ENCODE measurements at places on chromosomes 1 and 21. TPM values are rescaled to one million over a fixed set of nuclear protein-coding genes. Genes with fewer than 3 reads are reported as not detected.

Gene RNU1-2
- 3,598 TPM for total RNA-seq

Gene KCNK1
- total RNA-seq = not detected

Gene MAP1LC3C
- 0.49 TPM for total RNA-seq

Gene PTTG1IP
- 249 TPM for total RNA-seq

Gene ATP6V1G3
- not detected for total RNA-seq

DNA sequence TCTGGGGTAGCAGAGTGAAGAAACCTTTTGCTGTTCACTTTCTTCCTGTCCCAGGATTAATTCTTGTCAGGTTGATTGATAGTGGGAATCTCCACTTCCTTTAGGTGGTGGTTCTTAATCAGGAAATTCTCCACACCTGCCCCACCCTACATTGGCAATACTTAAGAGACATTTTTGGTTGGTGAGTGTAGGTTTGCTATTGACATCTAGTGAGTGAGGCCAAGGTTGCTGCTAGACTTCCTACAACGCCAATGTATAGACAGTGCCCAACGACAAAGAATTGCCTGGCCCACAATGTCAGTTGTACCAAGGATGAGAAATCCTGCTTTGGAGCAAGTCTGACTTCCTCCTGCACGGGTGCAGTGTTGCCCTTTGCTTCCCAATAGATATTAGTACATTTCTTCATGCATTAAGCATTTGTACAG is 38.5 kb downstream of the MAP3K7CL start:
- H3K36me3 ChIP-seq = no peaks in the 10 kb centered on the region
- no peak for DNase-seq
- H3K27ac ChIP-seq = no peak overlapping the region
- no peaks in the 10 kb centered on the region for H3K4me1 ChIP-seq
- H3K27me3 ChIP-seq = no peaks in the 10 kb centered on the region

GRCh38 chr1:218925777-218926176 is 247.9 kb upstream of the LYPLAL1 start:
- no peak overlapping the region for H3K4me3 ChIP-seq
- no peak for DNase-seq
- H3K27ac ChIP-seq = no peak overlapping the region
- H3K27me3 ChIP-seq = no peaks in the 10 kb centered on the region
- H3K4me1 ChIP-seq = no peaks in the 10 kb centered on the region

DNA sequence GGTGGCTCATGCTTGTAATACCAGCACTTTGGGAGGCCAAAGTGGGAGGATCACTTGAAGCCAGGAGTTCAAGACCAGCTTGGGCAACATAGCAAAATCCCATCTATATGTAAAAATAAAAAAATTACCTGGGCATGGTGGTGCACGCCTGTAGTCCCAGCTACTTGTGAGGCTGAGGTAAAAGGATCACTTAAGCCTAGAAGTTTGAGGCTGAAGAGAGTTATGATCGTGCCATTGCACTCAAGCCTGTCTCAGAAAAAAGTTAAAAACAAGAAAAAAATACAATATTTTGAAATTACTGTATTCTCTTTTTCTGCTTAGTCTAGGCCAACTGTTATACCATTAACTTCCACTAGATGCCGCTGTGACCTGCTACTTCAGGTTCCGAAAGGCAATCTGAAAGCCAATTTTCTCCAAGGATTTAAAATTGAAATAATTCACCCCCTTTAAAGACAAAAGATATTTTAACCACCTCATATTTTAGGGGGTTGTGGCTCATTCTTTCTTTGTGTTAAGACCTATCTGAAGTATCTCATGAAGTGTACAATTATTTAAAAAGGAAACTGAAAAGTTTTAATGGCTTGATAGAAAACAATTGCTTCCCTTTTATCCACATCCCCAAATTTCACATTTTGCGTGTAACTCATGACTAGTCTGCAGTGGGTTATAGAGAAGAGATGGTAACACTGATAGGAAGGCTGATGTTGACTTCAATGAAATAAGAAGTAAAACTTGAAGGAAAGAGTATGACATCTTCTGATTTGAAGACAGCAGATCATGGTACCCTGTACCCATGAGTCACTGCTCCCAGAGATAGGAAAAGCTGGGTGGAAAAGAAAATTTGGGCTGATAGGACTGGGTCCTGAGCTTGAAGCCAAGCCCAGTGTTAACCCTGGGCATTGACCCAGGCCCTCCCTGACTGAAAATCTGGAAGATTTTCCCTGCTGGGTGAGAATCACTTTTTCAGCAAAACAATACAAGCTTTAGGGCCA is 24.4 kb upstream of the CLDN14 start:
- DNase-seq = no peak
- peaks cover 4% of the 10 kb centered on the region for H3K36me3 ChIP-seq
- H3K4me1 ChIP-seq = no peaks in the 10 kb centered on the region
- no peak overlapping the region for H3K27ac ChIP-seq

GRCh38 chr1:3435666-3436065 is 18.8 kb upstream of the ARHGEF16 start:
- peaks cover 3% of the 10 kb centered on the region for H3K27me3 ChIP-seq
- H3K36me3 ChIP-seq = no peaks in the 10 kb centered on the region
- H3K4me3 ChIP-seq = no peak overlapping the region
- H3K4me1 ChIP-seq = peaks cover 7% of the 10 kb centered on the region
- no peak overlapping the region for H3K27ac ChIP-seq

- H3K36me3 ChIP-seq = no peaks in the 10 kb centered on the region
- H3K4me3 ChIP-seq = no peak overlapping the region
- H3K27me3 ChIP-seq = no peaks in the 10 kb centered on the region
- H3K4me1 ChIP-seq = no peaks in the 10 kb centered on the region
- no peak for DNase-seq
These were observed 19.5 kb upstream of the KRTAP11-1 start for GRCh38 chr21:30900881-30901280.

- no peaks in the 10 kb centered on the region for H3K27me3 ChIP-seq
- no peaks in the 10 kb centered on the region for H3K4me1 ChIP-seq
- H3K4me3 ChIP-seq = no peak overlapping the region
- peaks cover 4% of the 10 kb centered on the region for H3K36me3 ChIP-seq
These were observed 122.9 kb downstream of the EVI5 start for GRCh38 chr1:92662048-92662447.

DNA sequence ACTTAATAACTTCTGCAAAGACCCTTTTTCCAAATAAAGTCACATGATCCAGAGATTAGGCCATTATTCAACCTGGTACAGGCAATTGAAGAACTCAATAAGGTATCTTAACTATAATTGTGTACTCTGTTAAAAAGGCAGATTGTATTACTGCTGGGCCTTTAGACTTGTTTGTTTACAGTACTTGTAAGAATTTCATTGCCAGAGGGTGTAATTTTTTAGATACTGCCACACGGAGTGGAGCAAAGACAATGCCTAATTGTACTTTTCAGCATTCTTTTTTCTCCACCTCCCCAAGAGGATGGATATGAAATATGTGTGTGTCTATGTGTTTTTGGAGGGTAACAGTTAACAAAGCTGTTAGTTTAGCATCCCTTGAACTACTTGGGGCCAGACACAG is 47.5 kb downstream of the HUNK start:
- peaks cover 4% of the 10 kb centered on the region for H3K36me3 ChIP-seq
- H3K4me1 ChIP-seq = no peaks in the 10 kb centered on the region
- DNase-seq = no peak
- peaks cover 2% of the 10 kb centered on the region for H3K27me3 ChIP-seq
- H3K27ac ChIP-seq = no peak overlapping the region
- H3K4me3 ChIP-seq = no peak overlapping the region

DNA sequence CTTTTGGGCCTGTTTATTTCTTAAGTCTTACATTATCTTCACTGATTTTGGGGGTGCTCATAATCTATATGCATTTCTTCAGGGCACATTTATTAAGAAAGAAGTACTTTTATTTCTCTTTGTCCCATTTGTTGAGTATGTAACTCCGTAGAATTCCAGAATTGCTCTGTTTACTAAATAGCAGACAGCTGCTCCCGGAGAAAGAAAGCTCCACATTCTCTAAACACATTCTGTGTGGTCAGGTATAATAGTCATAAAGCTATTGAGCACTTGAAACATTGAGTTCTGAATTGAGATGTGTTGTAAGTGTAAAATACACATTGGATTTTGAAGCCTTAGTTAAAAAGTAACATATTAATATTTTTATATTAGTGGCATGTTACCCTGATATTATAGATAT is 206.5 kb downstream of the SPATA17 start:
- H3K4me3 ChIP-seq = no peak overlapping the region
- no peaks in the 10 kb centered on the region for H3K27me3 ChIP-seq
- DNase-seq = no peak
- H3K36me3 ChIP-seq = no peaks in the 10 kb centered on the region

DNA sequence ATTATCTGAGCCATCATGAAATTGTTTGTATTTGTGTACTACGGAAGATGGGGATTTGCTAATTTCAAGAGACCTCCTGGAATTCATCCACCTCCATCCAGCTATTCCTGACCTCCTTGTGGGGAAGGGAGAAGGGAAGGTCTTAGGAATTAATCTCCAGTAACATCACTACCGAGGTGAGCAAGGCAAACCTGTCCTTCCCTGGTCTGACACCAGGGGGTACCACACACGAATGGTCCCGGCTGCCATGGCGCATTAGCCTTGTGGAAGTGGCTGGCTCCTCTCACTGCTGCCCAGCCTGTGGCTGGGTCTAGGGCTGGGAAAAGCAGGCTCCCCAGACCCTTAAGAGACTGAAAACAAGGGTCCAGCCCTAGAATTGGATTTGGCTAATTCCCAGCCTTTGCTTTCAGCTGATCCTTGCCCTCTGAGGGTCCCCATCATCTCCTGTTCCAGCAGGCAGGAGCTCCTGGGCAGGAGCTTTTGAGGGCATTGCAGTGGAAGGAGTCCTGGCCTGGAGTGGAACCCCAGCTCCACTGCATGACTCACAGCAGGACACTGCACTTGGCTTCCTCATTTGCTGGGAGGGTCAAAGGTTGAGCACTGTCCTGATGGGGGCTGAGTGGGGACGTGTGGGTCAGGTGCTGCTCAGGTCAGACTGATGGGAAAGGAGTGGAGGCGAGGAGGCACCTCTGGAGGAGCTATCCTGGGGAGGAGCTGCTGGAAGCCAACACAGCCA is 34.8 kb downstream of the RIMS3 start:
- H3K27me3 ChIP-seq = peaks cover 8% of the 10 kb centered on the region
- H3K4me1 ChIP-seq = peaks cover 5% of the 10 kb centered on the region
- no peak overlapping the region for H3K4me3 ChIP-seq
- H3K36me3 ChIP-seq = no peaks in the 10 kb centered on the region
- DNase-seq = peak; percentile 82

DNA sequence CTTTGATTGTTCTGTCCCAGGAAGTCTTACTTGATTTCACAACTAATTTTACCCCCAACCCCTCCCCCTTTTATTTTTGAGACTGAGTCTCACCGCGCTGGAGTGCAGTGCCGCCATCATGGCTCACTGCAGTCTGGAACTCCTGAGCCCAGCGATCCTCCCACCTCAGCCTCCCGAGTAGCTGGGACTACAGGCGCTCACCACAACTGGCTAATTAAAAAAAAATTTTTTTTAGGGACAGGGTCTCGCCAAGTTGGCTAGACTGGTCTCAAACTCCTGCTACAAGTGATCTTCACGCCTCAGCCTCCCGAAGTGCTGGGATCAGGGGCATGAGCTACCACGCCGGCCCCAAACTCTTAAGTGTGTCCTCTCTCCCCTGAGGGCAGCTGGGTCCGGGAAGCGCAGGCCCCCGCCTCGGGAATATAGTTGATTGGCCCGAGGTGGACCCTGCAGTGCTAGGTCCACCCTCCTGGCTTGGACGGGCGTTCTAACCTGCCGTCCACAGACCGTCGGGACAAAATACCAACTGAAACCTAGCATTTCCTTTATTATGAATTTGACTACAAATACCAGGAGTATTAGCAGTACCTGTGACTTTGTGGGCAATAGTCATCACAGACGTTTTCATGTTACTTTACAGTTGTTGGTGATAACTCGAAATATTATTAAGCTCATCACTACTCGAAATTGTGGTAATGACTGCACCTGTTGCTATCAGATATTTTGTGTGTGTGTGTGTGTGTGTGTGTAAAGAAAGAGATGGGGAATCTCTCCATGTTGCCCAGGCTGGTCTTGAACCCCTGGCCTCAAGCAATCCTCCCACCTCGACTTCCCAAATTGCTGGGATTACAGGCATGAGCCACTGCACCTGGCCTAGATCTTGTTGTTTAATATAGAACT is 642 bp upstream of the PARP1 start:
- peak overlapping the region; percentile 79 for H3K4me3 ChIP-seq
- peaks cover 27% of the 10 kb centered on the region for H3K4me1 ChIP-seq
- peak overlapping the region; percentile 52 for H3K27ac ChIP-seq
- H3K27me3 ChIP-seq = peaks cover 11% of the 10 kb centered on the region

- H3K4me3 ChIP-seq = peak overlapping the region; percentile 90
- H3K4me1 ChIP-seq = peaks cover 5% of the 10 kb centered on the region
- DNase-seq = peak; percentile 46
These were observed 1.6 kb downstream of the COL11A1 start for GRCh38 chr1:103106426-103107341.

- H3K27ac ChIP-seq = no peak overlapping the region
- H3K4me3 ChIP-seq = no peak overlapping the region
- DNase-seq = no peak
- H3K36me3 ChIP-seq = no peaks in the 10 kb centered on the region
- H3K27me3 ChIP-seq = peaks cover 2% of the 10 kb centered on the region
These were observed 5.0 kb downstream of the TRIT1 start for GRCh38 chr1:39877980-39878956.

- no peak for DNase-seq
- peaks cover 29% of the 10 kb centered on the region for H3K4me1 ChIP-seq
- H3K36me3 ChIP-seq = no peaks in the 10 kb centered on the region
- no peak overlapping the region for H3K27ac ChIP-seq
- H3K27me3 ChIP-seq = peaks cover 24% of the 10 kb centered on the region
These were observed 9.8 kb downstream of the KIF17 start for GRCh38 chr1:20708057-20708456.

DNA sequence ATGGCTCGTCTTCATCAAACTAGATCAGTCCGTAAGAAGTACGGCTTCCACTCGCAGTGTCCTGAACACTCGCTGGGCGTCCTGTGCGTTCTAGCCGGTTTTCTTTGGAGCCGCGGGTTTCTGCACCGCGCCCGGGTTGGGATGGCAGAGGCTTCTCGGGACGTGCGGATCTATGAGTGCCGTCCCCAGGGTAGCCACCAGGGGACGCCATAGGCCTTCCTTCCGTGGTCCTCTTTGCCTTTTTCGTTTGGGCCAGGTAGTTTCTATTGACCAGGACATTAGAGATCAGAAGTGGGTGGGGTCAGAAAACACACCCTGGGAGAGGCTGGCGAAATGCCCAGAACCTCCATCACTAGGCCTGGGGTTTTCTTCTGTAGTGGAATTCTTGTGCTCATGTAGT is 273.8 kb downstream of the FAM72C start:
- peak; percentile 67 for DNase-seq
- peaks cover 9% of the 10 kb centered on the region for H3K27me3 ChIP-seq
- H3K27ac ChIP-seq = no peak overlapping the region
- H3K4me3 ChIP-seq = peak overlapping the region; percentile 46
- H3K4me1 ChIP-seq = peaks cover 3% of the 10 kb centered on the region

DNA sequence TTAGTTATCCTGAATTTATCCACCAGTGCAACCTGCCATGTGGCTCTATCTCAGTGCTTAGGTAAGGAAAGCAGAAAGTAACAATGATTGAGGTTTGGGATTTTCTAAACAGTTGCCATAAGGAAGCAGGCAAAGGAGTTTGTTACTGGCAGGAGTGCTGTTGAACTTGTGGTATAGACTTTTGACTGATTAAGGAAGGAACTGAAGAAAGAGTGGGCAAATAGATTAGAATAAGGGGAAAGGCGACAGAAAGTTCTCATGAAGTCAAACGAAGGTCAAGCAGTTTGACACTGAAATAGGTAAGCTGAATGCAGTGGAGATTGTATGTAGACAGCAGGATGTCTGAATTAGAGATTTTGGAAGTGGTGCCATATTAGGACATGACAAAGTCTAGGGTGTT is 24.2 kb upstream of the CR2 start:
- no peak overlapping the region for H3K27ac ChIP-seq
- DNase-seq = no peak
- no peaks in the 10 kb centered on the region for H3K27me3 ChIP-seq
- peaks cover 6% of the 10 kb centered on the region for H3K36me3 ChIP-seq

GRCh38 chr1:173914366-173914871 is 2.7 kb downstream of the SERPINC1 start:
- DNase-seq = peak; percentile 44
- H3K36me3 ChIP-seq = no peaks in the 10 kb centered on the region
- peaks cover 2% of the 10 kb centered on the region for H3K27me3 ChIP-seq
- no peak overlapping the region for H3K27ac ChIP-seq
- H3K4me1 ChIP-seq = no peaks in the 10 kb centered on the region
